Stimulated activated CD8-positive, alpha-beta memory T cell treated with anti-CD3 and anti-CD28 coated beads, Interleukin-7, amount 100 ng/mL, for 24 hours (primary cell): ENCODE measurements at places on chromosomes 5 and 9.
A peak's percentile ranks its signal among the peaks of the same experiment; 100 is the strongest.

DNA sequence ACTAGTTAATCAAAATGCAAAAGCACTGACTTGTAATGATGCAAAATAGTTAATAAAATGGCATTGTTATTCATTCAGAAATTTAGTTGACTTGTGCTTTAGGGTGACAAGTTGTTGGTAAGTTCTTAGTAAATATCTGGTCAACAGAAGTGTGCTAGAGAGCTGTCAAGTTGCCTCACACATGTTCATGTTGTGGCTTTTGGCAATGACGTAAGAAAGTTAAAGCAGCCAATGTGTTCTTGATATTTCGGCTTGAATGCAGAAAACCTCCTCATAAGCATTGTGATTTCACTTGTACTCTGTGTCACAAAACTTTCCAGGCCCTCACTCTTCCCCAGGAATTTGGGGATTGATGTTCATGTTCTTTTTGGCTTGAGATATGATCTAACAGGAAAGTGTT lies 626.7 kb downstream of the PRR16 start:
- DNase-seq, result no peak

- DNase-seq, result no peak
Observed at GRCh38 chr5:151056379-151057325, 24.2 kb downstream of the TNIP1 start.

GRCh38 chr5:158832731-158833130 lies 267.0 kb downstream of the EBF1 start:
- no peak for DNase-seq

DNA sequence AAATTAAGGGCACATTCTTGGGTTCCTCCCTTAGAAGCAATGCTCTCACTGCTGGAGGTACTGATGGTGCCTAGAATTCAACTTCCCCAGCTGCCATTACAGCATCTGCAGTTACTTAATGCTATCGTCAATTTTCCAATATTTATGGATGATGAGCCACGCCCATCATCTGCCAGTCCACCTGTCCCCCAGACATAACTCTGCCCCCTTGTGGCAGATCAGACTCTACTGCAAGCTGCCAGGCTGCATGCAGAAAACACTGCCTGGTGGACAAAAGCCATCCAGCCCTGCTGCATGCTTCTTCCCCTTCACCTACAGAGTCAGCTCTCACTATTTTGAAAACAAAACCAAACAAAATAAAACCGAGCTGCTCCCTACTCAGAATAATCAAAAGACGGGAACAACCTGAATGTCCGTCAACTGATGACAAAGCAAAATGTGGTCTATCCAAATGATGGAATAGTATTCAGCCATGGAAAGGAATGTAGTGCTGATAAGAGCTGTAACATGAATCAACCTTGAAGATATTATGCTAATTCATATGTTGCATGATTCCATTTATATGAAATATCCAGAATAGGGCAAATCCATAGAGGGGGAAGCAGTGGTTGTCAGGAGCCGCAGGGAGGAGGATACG lies 66.4 kb downstream of the RETREG1 start:
- no peak for DNase-seq

GRCh38 chr9:18504707-18505106 lies 30.8 kb downstream of the ADAMTSL1 start:
- no peak for DNase-seq

DNA sequence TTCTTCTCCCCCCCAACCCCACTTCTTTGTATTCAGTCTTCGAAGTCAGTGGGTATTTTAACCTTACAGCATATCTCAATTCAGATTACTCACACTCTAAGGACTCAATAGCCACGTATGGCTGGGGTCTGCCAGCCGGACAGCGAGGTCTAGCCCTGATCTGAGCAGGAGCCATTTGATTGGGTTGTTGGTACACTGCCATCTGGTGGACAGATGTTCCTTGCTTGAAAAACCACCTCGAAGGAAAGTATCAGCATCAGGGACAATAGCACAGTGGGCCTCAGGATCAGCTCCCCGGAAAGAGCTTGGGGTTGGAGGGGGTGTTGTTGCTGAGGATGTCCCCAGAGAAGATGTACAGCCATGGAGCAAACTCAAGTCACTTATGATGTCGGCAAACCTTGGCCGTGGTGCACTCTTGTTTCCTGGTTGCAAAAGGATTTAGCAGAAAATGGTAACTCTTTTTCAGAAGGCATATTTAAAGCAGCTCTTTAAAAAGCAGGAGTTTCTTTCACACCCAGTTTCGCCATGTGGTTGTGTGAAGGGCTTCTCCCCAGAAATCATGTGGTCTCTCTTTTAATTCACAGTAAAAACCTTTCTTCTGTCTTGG lies 31.7 kb upstream of the KCNMB1 start:
- no peak for DNase-seq

DNA sequence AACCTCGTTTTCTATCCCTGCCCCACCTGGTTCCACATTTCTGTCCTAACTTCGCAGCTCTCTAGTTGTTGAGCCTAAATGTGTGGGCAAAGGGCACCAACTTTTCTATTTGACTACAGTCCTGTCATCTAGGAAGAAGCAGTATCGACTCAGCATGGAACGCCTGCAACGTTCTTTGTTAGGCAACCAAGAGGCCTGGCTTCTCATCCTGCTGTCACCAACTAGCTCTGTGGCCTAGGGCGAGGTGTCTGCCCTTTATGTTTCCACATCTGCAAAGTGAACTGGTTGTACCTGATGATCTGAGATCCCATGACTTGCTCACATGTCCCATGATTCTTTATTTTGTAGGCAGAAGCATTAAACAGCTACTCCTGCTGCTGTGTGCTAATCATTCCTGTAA lies 248.9 kb downstream of the ADAMTSL1 start:
- DNase-seq, result no peak

DNA sequence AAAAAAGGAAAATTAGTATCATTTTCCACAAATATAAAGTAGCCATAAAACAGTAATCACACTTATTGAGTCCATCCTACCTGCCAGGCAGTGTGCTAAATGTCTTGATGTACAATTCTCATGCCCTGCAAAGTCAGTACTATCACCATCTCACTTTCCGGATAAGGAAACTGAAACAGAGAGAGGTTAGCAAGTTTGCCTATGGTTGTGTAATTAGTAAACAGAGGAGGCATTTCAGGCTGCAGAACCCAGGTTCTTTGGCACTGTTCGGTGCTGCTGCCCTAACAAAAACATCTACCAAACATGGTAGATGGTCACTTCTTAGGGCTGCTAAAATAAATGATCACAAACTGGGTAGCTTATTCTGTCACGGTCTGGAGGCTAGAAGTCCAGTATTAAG lies 22.6 kb downstream of the PLAC8L1 start:
- DNase-seq, result no peak

GRCh38 chr5:170411100-170411499 lies 21.9 kb upstream of the KCNMB1 start:
- DNase-seq, result no peak

DNA sequence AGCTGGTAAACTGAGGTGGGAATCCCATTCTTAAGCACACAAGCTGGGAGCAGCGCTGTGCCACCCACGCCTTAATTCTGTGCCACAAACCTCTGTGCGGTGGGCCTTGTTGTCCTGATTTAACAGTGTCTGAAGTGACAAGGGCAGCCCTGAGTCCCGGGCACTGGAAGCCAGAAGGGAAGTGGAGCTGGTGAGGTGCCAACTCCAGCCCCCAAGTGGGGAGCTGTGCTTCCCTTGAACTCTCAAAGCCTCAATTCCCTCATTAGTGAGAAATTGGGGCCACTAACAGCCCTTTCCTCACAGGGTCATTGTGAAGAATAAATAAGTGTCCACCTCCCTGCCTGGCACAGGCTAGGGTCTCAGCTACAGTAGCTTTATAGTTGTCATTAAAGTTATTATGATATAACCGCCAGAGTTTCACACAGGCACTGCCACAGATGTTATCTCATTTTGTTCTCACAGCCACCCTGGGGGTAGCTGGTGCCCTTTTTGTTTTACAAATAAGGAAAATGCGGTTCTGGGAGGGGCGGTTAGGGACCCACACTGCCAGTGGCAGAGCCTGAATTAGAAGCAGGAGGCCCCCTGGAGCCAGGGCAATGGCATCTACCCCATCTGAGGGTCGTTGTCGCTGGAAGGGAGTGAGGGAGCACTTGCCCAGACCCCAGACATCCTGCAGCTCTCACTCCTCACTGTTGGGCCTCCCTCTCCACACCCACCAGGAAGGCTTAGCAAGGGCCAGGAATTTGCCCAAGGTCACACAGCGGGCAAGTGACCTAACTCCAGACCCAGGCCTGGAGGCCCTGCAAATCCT lies 2.1 kb upstream of the TLX3 start:
- no peak for DNase-seq

GRCh38 chr5:175896301-175897040 lies 25.1 kb downstream of the CPLX2 start:
- no peak for DNase-seq

DNA sequence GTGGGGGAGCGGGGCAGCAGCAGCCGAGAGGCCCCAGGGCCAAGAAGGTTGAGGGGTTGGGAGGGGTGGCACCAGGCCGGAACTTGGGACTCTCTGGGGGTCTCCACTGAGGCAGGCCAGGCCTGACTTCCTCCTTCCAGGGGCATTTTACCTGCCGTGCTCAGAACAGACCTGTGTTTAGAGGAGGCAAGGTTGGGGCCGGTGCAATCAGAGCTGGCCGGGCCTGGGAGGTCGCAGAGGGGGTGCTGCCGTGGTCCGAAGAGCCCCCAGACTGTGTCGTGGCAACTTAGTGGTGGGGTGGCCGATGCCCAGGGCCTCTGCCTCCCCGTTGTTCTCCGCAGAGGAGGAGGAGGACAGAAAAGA lies 21.8 kb downstream of the GLT6D1 start:
- DNase-seq, result no peak

DNA sequence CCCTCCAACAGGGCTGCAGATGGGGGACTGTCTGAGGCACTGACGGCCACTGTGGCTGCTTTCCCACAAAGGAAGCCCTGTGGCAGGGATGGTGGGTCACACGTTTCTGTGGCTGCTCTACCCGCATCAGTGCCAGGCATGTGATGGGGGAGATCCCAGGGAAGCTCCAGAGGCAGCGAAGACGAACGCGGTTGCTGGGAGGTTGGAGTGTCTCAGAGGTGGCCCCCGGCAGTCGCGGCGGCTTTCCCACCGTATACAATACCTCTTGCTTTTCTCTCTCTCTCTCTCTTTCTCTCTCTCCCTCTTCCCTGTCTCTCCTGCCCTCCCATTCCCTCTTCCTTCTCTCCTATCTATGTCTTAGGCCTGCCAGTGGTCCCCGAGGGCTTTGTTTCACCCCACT lies 56.7 kb downstream of the CYFIP2 start:
- no peak for DNase-seq

DNA sequence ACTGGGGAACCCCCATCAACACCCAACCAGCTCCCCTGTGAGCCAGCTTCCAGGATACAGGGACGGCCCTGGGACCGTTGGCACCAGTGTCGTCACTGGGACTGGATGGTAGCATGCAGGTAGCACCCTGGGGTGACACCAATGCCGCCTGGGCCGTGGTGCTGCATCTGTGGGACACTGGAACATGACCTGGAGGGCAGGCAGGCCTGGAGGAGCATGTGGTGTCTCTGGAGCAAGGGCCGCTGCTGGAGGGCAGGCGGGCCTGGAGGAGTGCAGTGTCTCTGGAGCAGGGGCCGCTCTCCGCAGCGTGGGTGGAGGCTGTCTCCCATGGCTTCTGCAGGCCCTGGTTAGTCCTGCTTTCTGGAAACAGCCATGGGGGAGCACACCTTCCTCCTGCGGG lies 13.1 kb downstream of the LPCAT1 start:
- DNase-seq, result no peak

GRCh38 chr9:107600060-107600573 lies 110.5 kb upstream of the KLF4 start:
- no peak for DNase-seq

GRCh38 chr5:158283397-158283796 lies 424.5 kb upstream of the CLINT1 start:
- no peak for DNase-seq

- no peak for DNase-seq
Observed at GRCh38 chr9:3447143-3447542, 78.7 kb downstream of the RFX3 start.

DNA sequence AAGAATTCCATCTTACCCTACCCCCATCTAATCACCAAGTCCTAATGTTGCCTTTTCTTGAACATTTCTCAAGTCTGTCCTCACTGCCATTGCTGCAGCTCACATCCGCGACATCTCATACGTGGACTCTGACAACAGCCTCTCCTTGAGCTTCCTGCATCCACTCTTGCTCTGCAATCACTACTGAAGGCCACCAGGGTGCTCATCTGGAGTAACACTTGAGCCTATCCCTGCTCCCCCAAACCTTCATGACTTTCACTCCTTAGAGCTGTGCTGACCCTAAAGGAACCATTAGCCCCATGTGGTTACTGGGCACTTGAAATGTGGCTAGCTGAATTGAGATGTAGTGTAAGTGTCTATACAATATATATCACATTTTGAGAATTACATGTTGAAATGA lies 46.4 kb upstream of the CTXN3 start:
- no peak for DNase-seq

- DNase-seq, result no peak
Observed at GRCh38 chr5:6108540-6108848, 269.9 kb downstream of the MED10 start.

- no peak for DNase-seq
Observed at GRCh38 chr5:28355831-28356230, 1317.4 kb upstream of the CDH9 start.

DNA sequence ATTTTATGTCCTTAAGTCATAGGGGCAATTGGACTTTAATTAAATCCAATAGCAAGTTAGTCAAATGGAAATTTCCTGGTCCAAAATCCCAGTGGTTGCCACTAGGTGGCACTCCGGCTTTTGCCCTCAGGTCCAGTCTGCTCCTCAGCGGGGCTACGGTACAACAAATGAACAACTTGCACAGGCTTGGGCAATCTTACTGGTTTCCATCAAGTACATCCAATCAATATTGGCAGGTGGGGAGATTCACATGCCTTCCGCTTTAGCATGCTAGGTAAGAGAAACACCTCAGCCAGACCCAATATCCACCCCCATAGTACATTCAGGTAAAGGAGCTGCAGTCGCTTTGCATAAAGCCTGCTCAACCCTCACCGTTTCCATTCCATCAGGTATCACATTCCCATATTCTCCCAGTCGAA lies 6.3 kb upstream of the MXD3 start:
- DNase-seq, result peak; percentile 66

GRCh38 chr9:124724415-124725067 lies 46.6 kb downstream of the NR6A1 start:
- DNase-seq, result no peak

DNA sequence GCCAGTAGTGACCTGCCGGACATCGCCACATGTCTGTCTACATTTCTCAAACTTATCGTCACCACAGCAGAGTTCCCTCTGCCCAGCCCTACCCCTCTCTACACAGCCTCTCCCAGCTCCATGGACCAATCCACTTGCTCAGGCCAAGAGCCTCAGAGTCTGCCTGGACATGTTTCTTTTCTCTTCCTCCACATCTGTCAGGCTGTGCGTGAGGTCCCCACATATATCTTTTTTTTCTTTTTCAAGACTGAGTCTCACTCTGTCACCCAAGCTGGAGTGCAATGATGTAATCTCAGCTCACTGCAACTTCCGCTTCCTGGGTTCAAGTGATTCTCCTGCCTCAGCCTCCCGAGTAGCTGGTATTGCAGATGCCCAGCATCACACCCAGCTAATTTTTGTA lies 62.7 kb upstream of the GGTA1 start:
- DNase-seq, result no peak

GRCh38 chr9:137217276-137218211 lies 4.5 kb downstream of the RNF208 start:
- no peak for DNase-seq
